ENCODE measurements at places on chromosomes 3 and 15.

DNA sequence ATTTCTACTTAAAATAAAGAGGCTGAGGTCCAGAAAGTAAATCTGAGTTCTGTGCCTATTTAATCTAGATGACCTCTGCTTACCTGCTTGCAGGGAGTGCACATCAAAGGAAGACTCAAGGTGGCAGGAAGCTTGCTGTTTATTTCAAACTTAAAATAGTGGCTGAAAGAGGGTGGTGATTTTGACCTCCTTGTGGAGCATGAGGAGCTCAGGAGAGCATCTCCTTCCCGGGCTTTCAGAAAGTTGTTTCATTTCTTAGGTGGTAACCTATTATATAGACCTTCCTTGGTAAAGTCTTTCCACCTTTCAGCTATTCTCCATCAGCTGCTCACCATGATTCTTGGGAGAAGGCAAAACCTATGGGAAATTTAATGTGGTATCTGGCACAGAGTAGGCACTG lies 494 bp downstream of the GCSAM start:
- DNase-seq: no peak

DNA sequence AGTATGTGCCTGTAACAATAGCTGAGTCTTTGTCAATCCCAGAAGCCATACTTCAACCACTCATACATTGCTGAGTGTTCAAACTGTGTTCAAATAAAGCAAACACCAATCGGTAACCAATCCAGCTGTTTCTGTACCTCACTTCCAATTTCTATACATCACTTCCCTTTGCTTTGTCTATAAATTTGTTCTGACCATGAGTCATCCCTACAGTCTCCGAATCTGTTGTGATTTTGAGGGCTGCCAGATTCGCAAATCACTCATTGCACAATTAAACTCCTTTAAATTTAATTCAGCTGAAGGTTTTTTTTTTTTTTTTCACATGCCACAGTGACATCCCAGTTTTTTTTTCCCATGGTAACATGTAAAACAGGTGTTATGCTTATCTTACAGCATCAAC lies 870.3 kb downstream of the NAALADL2 start:
- no peak for DNase-seq

DNA sequence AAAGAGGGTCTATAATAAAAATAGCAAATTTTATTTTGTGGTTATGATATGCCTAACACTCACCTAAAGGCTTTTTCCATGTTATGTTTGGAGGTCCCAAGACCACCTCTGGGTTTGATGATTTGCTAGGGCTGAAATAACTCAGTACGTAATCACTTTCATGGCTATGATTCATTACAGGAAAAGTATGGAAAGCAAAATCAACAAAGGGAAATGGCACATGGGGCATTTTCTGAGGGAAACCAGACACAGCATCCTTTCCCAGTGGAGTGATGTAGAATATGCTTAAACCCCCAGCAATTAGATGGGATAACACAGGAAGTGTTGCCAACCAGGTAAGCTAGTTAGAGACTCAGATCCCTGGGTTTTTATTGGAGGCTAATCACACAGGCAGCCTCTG lies 701.6 kb upstream of the CBLB start:
- no peak for DNase-seq

GRCh38 chr3:127669541-127670228 lies 3.1 kb upstream of the ABTB1 start:
- no peak for DNase-seq

DNA sequence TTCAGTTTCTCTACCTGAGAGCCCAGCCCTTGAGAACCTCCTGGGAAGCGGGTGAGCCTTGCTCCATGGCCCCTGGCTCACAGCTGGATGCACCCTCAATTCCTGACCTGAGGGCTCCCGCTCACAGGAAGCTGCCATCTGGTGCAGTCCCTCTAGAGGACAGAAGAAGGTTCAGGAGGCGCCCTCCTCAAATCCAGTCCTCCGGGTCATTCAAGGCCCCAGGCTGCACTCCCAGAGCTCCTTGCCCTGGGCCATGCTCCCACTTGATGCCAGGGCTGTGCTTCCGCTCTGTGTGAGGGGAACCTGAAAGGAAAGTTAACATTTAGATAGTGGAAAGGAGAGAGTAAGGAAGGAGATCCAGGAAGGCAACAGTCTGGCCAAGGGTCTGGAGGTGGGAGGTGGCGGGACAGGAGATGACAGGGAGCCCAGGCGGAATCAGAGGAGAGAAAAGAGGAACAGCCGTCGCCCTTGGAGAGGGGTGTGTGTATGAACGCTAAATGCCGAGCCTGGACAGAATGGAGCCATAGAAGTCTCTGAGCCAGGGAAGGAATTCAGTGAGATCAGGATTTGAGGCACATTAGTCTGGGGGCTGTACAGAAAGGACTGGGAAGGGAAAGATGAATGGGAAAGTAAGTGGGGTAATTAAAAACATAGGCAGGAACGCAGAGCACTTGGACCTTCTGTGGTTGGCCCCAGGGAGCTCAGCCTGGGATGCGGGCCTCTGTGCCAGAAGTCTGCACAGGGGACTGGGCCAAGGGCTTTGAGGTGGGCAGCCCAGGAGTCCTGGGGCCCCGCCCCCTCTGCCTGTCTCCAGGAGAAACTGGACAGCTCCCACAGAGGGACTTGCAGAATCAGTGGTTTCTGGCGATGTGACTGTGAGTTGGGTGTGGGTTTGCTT lies 26.1 kb downstream of the TBC1D21 start:
- no peak for DNase-seq

DNA sequence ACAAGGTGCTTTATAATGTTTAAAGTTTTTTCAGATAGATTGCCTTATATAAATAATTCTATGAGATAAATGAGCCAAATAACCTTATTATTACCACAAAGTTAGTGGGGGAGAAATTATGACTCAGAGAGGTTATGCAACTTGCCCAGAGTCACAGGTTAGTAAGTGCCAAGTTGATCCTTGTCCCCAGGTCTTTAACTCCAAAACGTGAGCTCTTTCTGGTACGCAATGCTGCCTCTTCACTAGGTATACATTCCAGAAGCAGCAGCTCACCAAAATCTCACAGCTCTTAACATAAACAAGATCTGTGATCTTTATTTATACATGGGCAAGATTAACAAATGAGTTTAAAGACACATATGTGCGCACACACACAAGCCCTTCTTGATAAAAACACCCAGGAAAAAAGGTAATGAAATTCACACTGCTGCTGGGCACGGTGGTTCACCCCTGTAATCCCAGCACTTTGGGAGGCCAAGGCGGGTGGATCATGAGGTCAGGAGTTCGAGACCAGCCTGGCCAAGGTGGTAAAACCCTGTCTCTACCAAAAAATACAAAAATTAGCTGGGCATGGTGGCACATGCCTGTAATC lies 59.8 kb upstream of the NR2F2 start:
- DNase-seq: no peak
